ENCODE measurements at places on chromosomes 1 and 21. TPM values are rescaled to one million over a fixed set of nuclear protein-coding genes. Genes with fewer than 3 reads are reported as not detected.

TOR3A gene
- 75.3 TPM for polyA plus RNA-seq

VWA5B1 gene
- polyA plus RNA-seq, result not detected

TINAGL1 gene
- not detected for polyA plus RNA-seq

LRRC38 gene
- polyA plus RNA-seq, result not detected

GPR61 gene
- polyA plus RNA-seq, result not detected

KRTAP19-1 gene
- polyA plus RNA-seq, result not detected

TMEM125 gene
- not detected for polyA plus RNA-seq

FCAMR gene
- not detected for polyA plus RNA-seq

SPRR2F gene
- polyA plus RNA-seq, result not detected

ZNF593OS gene
- polyA plus RNA-seq, result 1.1 TPM

ICOSLG gene
- polyA plus RNA-seq, result 5.1 TPM

NID1 gene
- not detected for polyA plus RNA-seq

DMRTA2 gene
- polyA plus RNA-seq, result not detected

GRCh38 chr21:30434033-30434631 lies 4.1 kb downstream of the KRTAP13-4 start:
- DNase-seq, result no peak

DNA sequence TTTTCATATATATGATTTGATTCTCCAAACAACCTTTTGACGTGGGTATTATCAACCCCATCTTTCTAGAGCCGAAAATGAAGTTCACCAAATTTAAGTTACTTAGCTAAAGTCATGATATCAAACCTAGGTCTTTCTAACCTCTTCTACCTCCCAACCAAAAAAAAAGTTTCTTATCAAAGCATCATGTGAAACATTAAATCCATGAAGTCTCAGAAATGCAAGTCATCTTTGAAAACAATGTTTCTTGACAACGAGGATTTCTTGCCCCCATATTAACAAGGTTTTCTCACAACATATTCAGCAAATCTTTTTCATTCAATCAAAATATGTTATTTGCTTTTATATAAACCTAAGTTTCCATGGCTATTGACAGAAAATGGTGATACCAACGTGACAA lies 306.3 kb downstream of the SMYD3 start:
- DNase-seq, result no peak

DNA sequence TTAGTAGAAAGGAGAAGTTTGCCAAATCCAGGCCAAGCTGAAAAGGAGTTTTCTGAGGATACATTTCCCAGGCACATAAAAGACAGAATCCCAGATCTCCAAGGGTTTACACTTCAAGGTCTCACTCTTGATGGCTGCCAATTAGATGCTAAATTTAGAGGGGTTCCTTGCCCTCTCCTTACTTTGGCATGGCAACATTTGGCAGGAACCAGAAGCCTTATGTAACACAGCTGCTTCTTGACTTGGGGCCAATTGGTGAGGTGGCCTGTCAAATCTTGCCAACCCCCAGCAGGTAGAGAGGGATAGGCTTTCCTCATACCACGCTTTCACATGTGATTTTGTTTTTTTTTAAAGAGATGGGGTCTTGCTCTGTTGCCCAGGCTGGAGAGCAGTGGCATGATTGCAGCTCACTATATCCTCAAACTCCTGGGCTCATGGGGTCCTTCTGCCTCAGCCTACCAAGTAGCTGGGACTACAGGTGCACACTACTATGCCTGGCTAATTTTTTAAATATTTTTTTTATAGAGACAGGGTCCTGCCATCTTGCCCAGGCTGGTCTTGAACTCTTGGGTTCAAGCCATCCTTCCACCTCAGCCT lies 25.2 kb upstream of the NKAIN1 start:
- DNase-seq, result no peak

DNA sequence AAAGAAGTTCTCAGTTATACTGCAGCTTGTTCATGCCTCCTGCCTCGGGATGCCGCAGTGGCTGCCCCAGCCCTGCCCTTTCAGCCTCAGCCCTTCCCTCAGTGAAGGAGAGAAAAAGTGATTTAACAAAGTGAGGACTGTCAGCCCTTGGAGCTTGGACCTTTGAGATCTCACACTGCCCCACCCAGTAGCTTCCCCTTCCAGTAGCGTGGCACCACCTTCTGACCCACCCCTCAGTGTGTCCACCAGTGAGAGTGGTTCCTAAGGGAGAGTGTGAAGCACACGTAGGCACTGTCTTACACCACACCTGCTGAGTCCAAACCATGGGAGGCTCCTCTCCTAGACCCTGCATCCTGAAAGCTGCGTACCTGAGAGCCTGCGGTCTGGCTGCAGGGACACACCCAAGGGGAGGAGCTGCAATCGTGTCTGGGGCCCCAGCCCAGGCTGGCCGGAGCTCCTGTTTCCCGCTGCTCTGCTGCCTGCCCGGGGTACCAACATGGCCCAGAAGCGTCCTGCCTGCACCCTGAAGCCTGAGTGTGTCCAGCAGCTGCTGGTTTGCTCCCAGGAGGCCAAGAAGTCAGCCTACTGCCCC lies at the start of gene CDA:
Gene CDA (plus strand): TSS at position 464 of the 592 bp plus-strand sequence. CDS start 33 bp downstream, at position 497.
- no peak for DNase-seq

DNA sequence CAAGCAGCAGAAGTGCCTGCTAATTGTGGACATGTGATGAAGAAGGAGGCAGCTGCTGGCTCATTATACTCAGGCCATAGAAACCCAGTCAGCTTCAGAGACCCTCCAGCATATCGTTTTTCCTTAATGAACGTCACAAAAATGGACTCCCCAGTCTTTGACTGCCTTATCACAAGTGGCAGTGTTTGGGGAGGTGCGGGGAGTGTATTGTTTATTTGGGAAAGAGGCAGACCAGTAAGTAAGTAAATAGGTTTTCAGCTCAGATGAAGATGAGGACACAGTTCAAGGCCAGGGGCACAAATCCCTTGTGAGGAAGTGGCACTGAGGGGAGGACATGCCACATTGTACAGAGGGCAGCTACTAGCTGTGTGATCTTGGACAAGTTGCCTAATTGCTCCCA lies 43.5 kb upstream of the NRDC start:
- no peak for DNase-seq

DNA sequence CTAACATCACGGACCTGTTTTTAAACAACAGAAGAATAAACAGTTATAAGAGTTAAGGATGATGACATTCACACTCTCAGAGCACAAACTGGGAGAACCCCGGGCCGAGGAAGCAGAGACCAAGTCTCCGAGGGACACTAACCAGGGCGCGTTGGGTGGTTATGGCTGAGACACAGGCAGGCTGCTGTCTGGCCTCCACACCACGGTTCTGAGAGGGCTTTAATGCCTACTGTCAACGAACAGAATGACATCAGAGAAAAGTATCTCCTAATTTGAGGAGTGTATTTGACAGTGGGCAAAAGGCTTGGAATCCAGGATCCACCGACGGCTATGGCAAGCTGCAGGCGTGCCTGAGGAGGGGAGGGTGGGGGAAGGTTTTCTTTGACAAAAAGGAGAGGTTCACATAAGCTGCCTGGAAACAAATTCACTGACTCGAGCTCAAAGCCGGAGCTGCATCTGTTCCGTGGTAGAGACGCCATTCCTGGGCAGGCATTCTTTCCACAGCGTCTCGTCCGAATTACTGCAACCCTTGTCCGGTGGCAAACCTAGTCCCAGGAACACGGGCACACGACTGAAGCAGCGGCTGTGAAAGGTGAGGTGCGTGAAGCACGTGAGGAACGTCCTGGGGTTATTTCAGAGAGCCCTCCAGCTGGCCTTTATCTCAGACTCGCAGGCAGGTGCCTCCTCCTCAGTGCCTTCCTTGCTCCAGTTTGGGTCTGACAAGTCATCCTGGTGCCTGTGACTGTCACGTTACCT lies 9.4 kb downstream of the POFUT2 start:
- DNase-seq, result no peak

DNA sequence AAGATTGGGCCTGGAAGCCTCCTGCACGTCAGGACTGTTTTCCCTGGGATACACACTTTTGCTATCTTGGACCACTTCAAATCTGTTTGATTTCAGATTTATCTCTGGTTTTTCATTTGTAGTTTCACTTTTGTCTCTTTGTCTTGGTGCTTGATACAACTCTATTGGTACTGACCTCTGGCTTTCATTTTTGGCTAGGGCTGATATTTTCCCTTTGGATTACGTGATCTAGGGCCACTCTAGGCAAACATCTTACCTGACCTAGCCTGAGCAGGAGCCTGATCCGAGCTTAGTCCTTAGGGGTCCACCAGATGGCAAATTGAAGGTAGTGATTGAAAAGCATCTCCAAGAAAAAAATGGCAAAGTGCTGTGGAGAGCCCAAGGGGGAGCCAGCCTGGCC lies 39.6 kb downstream of the ZBTB18 start:
- DNase-seq, result no peak

DNA sequence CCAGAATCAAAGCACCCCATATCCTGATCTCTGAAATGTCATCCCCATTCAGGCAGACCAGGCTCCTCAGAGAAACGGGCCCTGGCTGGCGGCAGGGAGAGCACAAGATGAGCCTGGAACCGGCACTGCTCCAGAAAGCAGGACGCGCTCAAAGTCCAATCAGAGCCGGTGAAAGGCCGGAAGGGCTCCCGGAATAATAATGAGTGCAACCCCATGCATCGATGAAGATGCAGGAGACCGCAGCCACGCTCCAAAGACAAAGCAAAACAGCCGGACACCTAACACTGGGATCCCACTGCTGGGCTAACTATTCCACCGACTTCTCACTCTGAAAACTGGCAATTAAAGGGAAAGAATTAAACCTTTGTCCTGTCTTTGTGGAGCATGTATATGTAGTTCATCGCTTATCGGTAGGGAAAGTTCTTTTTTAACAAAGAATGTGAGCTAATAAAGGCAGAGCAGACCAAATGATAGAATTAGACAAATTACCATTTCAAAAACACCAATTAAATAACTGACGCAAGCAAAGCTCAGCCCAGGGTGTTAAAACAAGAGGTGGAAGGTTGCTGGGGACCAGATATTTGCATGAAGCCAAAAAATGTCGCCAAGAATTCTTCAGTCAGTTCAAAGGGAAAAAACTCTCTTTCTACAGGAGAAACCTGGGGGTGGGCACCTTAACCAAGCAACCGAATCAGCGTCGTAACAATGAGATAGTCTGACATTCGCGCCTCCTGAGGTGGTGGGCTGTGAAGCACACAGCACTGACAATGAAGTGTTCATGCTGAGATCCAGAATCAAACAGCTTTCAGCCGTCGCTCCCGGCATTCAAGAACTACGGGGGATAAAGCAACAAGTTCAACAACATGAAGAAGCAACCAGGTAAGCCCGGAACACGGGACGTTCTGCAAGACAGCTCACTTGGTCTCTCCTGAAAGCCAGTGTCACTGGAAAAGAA lies 95.2 kb downstream of the NPHP4 start:
- no peak for DNase-seq

DNA sequence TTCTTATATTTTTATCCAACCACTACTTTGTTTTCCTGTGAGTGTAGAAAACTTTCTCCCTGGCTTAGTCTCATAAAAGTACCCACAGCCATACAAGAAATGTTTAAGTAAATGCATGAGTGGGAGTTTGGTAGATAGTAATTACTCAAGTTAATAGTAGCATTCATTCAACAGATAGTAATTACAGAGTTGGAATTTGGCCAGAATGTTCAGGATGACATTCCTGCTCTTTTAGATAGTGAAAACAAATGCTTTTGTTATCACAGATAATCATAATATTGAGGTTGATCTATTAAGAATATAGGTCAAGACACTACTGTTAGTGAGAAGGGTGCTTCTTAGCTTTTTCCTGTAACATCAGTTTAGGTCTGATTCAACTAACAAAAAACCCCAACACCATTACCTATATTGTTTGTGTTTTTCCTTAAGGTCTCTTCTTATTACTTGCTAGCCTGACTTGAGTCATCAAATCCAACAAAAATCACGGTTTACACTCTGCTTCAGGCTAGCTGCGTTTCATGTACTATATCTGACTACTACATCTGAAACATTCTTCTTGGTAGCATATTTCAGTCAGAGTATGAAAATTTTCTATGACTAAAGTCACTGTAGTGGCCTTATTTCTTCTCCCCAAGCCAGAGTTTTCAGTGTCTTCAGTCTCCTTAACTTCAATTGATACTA lies 163.7 kb downstream of the HS2ST1 start:
- DNase-seq, result no peak

GRCh38 chr1:35180776-35181374 lies 12.1 kb downstream of the SFPQ start:
- no peak for DNase-seq

- DNase-seq, result peak; percentile 91
These were observed 12.4 kb upstream of the SLC19A1 start for GRCh38 chr21:45554477-45555175.

GRCh38 chr1:119428991-119429390 lies 14.0 kb downstream of the HSD3B2 start:
- DNase-seq, result no peak

- no peak for DNase-seq
These were observed 88.9 kb downstream of the UBR4 start for GRCh38 chr1:19121192-19121591.

- DNase-seq, result no peak
These were observed 10.4 kb downstream of the PRR9 start for GRCh38 chr1:153227810-153228209.

- DNase-seq, result no peak
These were observed 1342.2 kb downstream of the PLA2G4A start for GRCh38 chr1:188170935-188171334.

DNA sequence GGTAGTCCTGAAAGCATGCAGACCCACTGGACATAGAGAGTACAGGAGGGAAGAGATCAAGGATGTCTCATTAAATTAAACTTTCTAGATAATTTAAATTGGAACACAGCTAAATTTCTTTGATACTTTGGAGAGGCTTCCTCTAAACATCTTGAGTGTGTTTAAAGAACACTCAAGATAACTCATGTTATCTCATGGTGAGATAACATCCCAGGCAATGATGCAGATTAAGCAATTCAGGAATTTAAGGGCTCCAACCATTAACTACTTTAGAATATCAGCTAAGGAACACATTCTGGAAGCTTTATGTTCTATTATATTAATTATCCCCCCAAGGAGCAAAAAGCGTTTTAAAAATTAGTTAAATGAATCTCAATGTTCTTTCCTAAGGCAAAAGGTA lies 289.2 kb upstream of the RUNX1 start:
- DNase-seq, result no peak

DNA sequence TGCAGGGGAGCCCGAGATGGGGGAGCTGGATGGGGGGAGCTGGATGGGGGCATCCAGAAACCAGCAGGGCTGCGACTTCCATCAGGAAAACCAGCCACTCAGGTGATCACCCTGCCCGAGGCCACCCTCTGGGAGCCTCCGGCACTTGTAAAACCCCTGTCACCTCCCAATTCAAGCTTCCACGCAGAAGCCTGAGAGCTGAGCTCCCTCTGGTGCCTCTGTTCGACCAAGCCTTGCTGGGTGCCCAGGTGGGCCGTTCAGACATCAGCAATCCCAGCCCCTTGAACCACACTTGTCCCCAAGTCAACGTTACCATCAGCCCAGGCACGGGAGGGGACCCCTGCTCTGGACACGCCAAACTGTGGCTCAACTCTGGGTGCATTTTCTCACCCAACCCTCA lies 59.6 kb downstream of the MEGF6 start:
- no peak for DNase-seq

DNA sequence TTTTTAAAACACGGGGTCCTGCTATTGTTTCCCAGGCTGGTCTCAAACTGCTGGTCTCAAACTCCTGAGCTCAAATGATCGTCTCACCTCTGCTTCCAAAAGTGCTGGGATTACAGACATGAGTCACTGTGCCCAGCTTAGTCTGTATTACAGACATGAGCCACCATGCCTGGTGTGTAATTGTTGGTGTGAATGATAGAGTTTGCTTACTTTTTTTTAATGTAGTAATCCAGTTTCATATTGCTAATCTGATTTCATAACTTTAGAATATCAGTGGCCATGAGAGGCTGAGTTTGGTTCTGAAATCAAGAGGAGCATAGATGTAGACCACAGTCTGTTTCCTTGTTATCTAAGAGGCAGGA lies 3.4 kb downstream of the EPB41 start:
- no peak for DNase-seq

GRCh38 chr1:106515375-106515774 lies 541.1 kb upstream of the PRMT6 start:
- no peak for DNase-seq
